ENCODE measurements at places on chromosomes 2 and 18.

GRCh38 chr2:120954939-120955338 lies 219.3 kb downstream of the GLI2 start:
- DNase-seq: no peak

DNA sequence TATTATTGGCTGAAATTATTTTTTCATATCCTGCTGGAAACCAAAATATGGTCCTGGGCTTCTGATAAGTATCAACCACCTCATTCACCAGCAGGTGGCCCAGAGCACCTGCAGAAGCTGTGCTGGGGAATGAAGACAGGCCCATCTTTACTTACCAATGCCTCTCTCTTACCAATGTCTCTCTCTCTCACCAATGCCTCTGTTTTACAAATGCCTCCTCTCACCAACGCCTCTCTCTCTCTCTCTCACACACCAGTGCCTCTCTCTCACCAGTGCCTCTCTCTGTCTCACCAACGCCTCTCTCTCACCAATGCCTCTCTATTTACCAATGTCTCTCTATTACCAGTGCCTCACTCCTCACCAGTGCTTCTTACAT lies 2.3 kb upstream of the MAL start:
- DNase-seq: no peak

GRCh38 chr2:166916987-166917386 lies 28.7 kb downstream of the XIRP2 start:
- DNase-seq: no peak

DNA sequence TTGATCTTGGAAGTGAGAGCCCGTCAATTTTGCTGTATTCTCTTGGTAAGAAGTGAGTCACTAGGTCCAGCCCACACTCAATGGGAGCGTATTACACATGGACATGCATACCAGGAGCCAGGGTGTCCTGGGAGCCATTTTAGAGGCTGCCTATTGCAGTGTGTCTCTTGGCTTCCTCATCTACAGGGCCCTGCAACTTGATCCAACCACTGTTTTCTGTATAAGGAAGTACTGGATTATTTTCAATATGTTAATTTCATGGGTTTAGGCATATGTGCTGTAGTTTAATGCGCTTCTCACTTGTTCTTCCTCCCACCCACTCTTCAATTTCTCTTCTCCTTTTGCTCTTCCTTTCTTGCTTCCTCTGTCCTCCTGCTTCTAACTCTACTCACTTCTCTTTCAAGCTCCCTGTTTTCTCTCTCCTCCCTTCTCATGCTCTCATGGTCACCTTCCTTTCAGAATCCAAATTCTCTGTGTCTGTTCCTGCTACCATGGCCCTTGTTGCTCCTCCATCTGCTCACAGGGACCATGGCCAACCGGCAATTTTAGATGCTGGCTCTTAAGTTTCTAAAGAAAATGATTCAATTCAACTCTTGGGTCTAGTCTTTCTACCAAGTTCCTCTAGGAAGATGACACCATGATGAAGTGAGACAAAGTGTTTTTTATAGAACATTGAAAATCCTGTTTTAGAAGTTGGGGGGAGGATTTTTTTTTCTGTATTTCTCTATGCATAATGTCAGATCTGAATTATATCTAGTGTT lies 152.0 kb upstream of the ZEB2 start:
- peak; percentile 91 for DNase-seq

- no peak for DNase-seq
These were observed 30.2 kb downstream of the STK25 start for GRCh38 chr2:241478166-241478565.

GRCh38 chr18:56210520-56210919 lies 427.9 kb downstream of the TXNL1 start:
- DNase-seq: no peak

GRCh38 chr18:52510139-52510538 lies 170.1 kb downstream of the DCC start:
- DNase-seq: no peak

- DNase-seq: no peak
These were observed 957.5 kb upstream of the NXPH2 start for GRCh38 chr2:139737659-139738058.

DNA sequence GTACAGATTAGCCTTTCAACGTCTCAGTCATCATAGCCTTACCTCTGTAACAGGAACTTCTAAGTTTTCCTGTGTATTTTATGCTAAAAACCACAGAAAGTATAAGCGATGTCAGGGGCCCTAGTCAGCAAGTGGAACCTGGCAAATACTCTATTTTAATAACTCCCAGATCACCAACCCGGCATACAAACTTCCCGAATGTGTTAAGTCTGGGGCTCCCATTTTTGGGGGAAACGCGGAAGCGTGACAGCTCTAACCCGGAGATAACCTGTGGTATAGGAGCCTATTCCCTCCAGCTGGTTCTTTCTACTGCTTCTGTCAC lies 574 bp downstream of the NIFK start:
- DNase-seq: peak; percentile 16

DNA sequence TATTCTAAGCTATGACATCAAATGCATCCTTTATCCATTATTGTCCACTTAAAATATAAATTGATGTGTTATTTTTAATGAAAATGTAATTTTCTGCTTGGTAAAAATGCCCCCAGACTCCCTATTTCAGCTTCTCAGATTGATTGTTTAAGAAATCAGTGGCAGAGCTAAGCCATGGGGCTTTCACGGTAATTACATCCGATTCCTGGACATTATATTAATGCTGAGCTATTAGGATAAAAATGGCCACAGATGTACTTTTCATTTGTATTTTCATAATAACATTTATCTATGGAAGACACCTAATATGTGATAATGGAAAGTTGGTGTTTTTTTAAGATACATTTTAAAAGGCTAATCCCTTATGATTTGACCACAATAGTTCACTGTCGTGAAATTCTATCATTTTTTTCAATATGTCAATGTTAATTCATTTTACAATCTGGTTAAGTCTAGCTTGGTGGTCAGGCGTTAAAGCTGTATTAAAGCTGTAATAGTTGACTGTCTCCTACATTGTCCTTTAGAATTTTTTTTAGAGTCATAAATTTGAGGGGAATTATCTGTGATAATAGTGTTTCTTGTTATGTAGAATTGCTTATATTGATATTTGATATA lies 229.0 kb upstream of the UBE2E3 start:
- DNase-seq: no peak

GRCh38 chr2:76464310-76464709 lies 753.6 kb upstream of the GCFC2 start:
- no peak for DNase-seq

DNA sequence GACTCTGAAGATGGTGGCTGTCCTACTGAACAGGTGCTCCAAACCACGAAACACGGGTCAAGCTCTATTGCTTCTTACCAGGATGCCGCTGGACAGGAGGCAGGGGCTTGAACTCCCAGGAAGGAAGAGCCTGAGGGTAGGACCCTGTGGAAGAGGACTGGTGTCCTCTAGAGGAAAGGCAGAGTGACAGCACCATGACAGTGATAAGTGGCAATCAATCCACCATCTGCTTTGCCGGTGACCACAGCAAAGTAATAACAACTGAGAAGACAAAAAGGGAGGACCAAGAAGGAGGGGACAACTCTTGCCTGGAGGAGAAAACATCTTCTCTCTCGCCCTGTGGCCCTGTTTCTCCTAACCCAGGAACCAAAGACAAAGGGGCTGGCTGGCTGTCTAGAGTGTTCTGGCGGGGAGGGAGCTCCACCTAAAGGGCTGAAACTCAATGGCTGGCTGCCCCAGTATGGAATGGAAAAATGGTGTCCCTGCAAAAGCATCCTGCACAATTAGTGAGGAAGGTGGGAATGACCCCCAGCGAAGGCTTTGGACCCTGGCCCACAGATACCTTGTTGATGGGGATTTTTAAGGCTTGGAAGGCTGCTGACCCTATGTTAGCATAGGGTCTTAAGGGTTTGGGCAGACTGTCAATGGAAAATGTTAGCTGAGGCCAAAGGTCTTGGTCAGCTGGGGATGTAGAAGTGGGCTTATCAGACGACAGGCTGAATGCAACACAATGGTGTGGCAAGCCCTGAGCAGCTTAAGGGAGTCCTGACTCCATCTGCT lies 35.4 kb downstream of the PROC start:
- DNase-seq: no peak

GRCh38 chr18:54532962-54533361 lies 58.1 kb upstream of the DYNAP start:
- DNase-seq: no peak

DNA sequence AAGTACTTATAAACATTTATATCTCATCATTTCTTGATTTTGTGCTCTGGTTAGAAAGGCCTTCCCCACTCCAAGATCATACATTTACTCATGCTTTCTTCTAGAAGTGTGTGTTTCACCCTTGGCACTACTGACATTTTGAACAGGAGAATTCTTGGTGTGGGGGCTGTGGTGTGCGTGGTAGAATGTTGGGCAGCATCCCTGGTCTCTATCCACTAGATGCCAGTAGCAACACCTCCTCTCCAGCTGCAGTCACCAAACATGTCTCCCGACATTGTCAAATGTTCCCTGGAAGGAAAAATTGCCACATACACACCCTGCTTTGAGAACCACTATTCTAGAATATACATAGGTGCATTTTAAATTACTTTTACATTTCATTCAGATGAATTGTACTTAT lies 8.7 kb upstream of the TGIF1 start:
- peak; percentile 47 for DNase-seq
